ENCODE measurements at places on chromosomes 2 and 18.

DNA sequence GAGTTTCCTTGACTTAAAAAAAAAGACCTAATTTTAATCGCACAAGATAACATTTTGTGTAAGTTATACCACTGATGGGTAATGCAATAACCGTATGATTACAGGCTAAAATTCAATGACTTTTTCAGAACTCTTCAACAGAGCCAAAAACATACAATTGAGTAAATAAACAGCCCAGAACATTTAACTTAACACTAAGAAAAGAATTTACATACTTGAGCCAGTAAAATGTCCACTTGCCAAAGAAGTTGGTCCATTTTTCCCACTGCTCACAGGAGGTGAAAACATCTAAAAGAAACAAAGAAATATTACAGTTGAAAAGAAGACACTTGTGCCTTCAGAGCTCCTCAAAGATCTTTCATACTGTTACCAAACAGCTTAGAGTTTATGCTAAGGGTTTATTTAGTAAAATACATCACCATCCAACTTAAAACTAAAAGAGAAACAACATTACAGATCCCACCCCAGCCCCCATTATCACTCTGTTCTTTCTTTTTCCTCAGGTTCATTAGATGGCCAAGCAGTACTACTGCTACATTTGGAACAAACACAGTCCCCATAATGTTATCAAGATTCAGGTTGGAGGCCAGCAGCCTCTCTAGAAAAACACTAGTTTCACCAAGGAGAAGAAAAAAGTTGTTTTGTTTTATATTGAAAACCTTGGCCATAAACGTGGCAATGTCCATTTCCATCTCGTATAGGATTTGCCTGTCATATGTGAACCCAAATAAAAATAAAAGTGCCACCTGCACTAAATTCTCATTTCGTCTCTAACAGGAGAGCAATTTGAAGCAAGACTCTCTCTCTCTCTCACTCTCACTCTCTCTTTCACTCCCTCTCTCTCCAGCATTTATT, 2.7 kb downstream of the TCF4 start:
- DNase-seq = no peak

- DNase-seq = no peak
These were observed 80.1 kb downstream of the SOCS6 start for GRCh38 chr18:70368903-70369302.

- no peak for DNase-seq
These were observed 10.0 kb downstream of the KLF11 start for GRCh38 chr2:10053351-10053750.

DNA sequence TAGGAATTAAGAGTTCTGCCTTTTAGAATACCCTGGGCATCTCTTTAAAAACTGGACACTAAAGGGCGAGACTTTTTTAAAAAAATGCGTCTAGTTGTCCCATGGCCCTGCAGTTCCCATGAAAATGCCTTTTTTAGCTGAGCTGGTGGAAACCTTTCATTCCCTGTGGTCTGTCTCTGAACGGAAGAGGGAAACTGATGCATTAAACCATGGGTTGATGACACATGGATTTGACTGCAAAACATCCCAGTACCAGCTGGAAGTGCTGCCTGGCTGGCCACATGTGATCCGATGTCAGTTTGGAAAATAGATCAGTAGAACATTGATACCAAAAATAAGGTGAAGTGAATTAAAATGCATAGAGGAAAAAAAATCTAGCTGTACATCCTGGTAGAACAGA, 129.2 kb downstream of the MYO1B start:
- no peak for DNase-seq

- no peak for DNase-seq
These were observed 59.5 kb downstream of the E2F6 start for GRCh38 chr2:11406267-11406957.

DNA sequence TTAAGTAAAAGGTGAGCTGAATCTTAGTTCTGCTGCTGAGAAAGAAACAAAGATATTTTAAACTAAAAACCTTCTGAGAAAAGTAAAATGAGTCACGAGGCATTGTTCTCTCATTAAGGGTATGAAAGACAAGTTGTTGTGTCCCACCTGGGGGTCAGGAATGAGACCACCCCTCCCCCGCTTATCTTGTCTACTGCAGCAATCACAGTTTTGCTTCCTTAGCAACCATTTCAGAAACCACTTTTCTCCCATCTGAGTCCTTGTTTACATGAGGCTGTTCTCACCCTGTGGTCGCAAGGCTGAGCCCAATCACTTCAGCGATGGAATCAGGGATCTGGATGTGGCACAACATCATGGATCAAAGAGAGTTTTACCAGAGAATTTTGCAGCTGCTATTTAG, 377.6 kb upstream of the NETO1 start:
- DNase-seq = no peak

GRCh38 chr2:83103613-83104012, 1355.5 kb downstream of the SUCLG1 start:
- DNase-seq = no peak

- no peak for DNase-seq
These were observed 3.5 kb upstream of the ASXL2 start for GRCh38 chr2:25881764-25882163.

GRCh38 chr18:48194591-48195181, 214.5 kb downstream of the ZBTB7C start:
- DNase-seq = no peak

- no peak for DNase-seq
These were observed 295.4 kb downstream of the ZEB2 start for GRCh38 chr2:144224472-144224871.

GRCh38 chr2:117980783-117981676, 32.8 kb downstream of the CCDC93 start:
- DNase-seq = no peak

- no peak for DNase-seq
These were observed 50.4 kb upstream of the CYRIA start for GRCh38 chr2:16716024-16716423.

- DNase-seq = no peak
These were observed 1.7 kb downstream of the INPP5D start for GRCh38 chr2:233061591-233062450.

DNA sequence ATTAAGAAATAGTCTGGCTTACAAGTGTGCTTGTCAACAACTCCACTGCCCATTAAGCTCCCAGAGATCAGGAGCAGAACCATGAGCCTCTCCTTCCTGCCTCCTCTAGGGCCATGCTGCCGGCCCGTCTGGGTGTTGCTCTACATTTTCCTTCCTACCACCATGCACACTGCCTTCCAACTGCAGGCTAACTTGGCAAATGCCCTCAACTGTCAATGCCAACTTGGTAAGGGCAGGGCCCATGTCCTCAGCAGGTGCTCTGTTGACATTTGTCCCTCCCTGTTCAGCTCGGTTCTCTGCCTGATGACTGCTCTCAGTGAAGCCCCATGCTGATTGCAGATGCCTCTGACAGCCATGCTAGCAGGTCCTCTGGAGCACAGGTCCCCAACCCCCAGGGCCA, 345.2 kb downstream of the ALK start:
- DNase-seq = no peak

- DNase-seq = no peak
These were observed 224.3 kb downstream of the ANAPC1 start for GRCh38 chr2:111659361-111660333.

DNA sequence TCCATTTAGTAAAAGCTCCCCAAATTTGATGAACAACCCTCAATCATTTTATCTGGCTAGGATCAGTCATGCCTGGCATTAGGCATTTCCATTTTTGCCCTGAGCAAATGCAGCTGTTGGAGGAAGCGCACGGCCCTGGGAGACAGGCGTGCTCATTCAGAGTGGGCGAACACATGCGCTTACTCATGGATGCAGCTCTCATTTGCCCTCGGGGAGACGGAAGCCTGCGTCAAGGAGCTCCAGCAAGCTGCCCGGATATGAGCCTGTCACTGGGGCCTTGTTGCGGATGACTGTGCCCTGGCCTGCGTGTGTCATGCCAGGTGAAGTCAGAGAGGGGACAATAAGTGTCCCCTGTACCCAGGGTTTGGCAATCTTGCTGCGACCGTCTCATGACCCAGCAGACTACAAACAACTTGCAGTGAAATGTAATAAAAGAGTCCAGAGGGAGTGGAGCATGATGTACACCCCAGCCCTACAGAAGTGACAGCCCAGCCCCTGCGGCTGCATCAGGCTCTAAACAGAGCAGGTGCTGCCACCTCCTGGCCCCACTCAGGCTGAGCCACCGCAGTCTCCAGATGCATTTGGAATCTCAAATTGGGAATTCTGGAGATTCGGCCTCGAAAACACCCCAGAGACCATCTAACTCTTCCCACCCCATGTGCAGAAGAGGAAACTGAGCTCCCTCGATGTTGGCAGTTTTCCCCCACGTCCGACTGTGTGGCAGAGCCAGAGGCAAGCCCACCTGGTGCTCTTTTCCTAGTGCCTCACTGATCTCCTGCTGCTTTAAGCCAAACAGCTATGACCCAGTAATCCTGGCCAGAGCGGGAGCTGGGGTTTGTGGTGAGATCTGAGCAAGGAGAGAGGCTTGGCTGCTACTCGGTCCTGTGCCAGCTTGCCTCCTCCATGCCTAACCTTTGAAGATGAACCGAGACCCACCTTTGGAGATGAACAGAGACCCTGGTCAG, 105.0 kb upstream of the ALK start:
- DNase-seq = no peak

- DNase-seq = no peak
These were observed 487.0 kb downstream of the SUCLG1 start for GRCh38 chr2:83972128-83972527.

DNA sequence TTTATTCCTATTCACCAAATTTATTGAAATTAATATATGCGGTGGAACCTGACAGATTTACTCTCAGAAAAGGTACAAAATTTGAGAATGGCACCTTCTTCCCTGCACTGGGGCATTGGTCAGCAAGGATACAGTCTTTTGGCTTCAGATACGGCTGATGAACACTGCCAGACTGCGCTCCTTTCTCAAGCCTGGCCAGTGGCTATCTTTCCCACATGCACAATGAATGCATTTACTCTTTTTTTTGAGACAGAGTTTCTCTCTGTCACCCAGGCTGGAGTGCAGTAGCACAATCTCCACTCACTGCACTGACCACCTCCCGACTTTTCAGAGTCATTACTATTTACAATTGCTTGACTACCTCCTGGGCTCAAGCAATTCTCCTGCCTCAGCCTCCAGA, 61.6 kb downstream of the MOB4 start:
- DNase-seq = no peak

GRCh38 chr2:163044114-163044513, 205.5 kb upstream of the KCNH7 start:
- no peak for DNase-seq

GRCh38 chr2:170163411-170164065, 14.4 kb upstream of the MYO3B start:
- no peak for DNase-seq

- peak; percentile 96 for DNase-seq
These were observed at the start of gene WDR7 for GRCh38 chr18:56650944-56651770. TSS of gene WDR7 (plus strand) at chr18:56651359. CDS start at chr18:56672516, 21,157 bp downstream.

- no peak for DNase-seq
These were observed 102.4 kb downstream of the ICA1L start for GRCh38 chr2:202769201-202769600.

- no peak for DNase-seq
These were observed 219.5 kb downstream of the HDAC4 start for GRCh38 chr2:239181074-239181902.

GRCh38 chr18:38750751-38751150, 1185.2 kb upstream of the CELF4 start:
- DNase-seq = no peak

- DNase-seq = no peak
These were observed 186.2 kb downstream of the STK39 start for GRCh38 chr2:168060986-168061750.

DNA sequence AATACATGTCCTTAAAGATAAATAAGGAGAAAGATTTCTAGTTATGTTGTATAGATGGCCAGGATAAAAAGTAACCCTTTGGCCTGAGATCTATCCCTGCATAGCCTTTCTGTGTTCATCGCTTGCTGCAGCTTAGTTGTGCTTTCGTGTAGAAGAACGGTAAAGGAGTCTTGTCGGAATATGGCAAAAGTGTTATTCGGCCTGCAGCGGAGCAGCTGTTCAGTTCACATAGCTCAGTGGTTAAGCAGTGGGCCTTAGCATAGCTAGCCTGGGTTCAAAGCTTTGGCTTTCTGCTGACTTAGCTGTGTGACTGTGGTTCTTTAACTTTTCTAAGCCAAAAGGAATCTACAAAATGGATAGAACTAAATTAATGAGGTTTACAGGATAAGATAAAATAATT, 55.4 kb downstream of the MALT1 start:
- no peak for DNase-seq

DNA sequence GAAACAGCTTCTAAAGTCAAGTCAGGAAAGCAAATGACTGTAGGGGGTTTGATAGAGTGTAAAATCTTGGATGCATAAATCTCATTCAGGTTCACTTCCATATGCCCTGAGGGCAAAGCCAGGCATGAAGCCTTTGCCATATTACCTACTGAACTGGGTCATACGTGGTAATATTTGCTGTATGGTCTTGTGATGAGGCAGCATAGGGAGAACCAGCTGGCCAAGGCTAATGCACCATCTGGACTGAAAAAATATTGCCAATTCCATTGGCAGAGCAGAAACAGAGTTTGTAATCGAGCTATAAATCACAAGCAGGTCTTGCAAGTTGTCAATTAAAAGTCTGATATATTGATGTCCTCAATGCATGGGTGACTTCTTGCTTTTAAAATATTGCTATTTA, 243.8 kb downstream of the ERBB4 start:
- no peak for DNase-seq

GRCh38 chr2:41989501-41990180, 58.2 kb upstream of the PKDCC start:
- no peak for DNase-seq

DNA sequence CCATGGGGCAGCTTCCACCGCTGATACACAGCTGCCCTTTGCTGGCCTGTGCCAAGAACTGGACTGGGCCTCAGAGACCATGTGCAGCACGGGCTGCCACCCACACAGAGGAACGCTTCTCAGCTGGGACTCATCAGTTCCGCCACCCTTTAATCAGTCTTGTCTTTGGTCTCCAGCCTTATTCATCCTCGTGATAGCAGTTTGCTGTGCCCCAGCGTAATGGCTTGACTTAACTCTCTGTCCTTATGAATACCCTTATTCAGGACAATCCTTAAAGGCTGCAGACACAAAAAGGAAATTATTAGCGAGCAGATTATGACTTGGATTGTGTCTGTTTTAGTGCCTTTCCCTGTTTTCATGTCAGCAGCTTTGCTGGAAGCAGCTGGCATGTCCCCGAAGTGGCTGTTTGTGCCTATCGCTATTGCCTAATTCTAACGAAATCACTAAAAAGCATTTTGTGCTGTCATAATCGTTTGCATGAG, 108.9 kb upstream of the DAPL1 start:
- no peak for DNase-seq

GRCh38 chr2:27264253-27264752, 1.5 kb upstream of the SLC30A3 start:
- no peak for DNase-seq
